Fibroblast of skin of left biceps (primary cell): ENCODE measurements at places on chromosomes 3 and 15.

GRCh38 chr15:62453375-62453774 lies 288.3 kb upstream of the C2CD4B start:
- no peak for DNase-seq

DNA sequence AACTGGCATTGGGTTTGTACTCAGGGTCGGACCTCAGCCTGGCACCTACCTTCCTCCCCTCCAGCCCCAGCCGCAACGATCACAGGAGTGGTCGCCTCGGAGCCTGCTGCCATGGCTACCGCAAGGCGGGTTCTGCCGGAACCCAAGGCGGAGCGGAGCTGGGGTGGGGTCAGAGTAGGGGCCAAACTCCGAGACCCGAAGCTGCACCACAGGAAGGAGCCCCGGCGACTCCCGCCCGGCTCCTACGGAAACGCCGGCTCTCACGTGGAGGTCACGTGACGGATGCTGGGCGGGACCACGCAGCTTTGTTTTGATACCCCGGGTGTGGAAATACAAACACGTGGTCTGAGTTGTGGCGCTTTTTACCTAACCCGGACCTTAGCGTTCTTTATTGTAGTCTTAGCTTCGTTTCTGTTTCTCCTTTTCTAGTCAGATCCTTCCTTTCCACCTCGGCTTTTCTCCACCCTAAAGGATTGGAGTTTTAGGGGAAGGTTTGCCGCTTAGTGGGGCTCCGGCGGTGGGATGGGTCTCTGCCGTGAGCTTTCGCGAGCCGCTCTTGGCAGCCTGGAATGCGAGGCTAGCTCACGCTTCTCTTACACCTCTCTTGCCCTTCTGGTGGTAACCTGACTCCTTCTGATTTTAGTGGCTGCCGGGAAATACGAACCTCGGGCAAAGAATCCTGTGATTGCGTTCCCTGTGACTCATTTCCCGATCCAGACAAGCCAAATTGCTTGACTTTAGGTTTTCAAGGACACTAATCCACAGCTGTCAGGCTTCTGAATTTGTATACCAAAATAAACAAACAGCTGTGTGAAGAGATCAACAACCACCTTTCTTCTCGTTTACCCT lies at the start of gene HSPBAP1:
Gene HSPBAP1, minus strand, starts transcription at position 264 of the 849 bp plus-strand sequence. Its CDS starts 151 bp downstream, at position 113.
- DNase-seq, result peak; percentile 63

DNA sequence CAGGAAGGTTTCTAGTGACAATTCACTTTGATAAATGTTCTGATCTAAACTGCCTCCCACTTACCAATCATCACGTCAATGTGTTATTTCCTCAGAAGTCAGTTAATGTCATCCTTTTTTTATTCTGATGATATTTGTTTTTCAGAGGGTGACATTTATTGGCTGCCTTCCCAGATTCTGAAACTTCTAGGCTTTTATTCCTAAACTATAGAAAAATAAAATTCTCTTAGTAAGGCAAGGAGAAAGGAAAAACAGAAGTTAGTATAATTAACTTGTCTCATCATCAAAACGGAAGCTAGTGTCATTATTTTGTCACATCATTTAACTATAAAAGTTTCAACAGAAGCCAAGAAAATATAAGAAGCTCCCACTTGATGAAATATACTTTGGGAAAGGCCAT lies 100.0 kb upstream of the C3orf80 start:
- DNase-seq, result no peak

DNA sequence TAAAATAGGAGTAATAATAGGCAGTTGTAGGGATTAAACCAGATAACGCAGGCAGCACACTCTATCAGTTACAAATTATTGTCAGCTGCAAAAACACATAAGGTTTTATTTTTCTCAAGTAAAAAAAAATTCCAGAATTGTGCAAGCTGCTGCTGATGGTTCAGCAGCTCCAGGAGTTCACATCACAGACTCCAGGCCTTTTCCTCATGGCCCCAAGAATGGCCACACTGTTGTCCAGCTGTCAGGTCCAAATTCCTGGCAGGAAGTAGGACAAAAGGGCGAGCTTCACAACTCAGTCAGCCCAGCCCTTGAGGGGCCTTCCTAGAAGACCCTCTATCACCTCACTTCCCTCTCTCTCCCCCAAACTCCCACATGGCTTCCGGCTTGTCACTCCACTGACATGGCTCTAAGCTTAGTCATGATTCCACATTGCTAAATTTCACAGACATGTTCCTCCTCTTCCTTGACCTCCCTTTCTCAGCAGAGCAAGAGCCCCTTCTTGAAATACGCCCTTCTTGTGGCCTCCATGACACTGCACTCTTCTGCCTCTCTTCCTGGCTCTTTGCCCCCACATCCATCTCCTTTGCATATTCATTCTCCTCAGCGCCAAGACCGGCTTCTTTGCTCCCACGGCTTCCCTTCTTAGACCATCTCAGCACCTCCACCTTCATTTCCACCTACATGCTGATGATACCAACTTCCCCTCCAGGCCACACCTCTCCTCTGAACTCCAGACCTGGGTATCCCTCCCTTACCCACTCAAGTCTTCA lies 27.4 kb upstream of the FAM174B start:
- DNase-seq, result peak; percentile 64

DNA sequence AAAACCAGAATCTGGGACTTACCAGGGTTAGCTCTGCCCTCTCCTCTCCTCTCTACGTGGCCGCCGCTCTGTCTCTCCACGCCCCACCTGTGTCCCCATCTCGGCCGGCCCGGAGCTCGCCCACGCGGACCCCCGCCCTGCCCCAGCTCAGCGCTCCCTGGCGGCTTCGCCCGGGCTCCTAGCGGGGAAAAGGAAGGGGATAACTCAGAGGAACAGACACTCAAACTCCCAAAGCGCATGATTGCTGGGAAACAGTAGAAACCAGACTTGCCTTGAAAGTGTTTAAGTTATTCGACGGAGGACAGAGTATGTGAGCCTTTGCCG lies 5.4 kb downstream of the ISL2 start:
- DNase-seq, result no peak

DNA sequence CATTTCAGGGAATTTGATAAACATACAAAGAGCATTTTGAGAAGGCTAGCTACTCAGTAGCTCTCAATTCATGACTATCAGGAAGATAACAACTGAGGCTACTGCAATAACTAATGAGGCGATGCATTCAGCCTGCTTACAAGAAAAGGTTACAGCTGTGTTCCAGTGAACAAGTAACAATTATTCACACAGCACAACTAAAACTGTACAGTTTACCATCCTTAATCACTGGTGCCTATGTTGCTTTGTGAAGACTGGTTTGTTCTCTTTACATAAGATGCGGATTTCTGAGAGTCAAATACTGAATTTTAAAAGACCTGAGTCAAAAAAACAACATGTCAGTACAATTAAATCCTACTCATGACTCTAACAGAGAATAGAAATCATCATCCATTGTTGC lies 526.3 kb downstream of the OTOL1 start:
- no peak for DNase-seq

- no peak for DNase-seq
Observed at GRCh38 chr3:48456456-48456855, 9.9 kb downstream of the ATRIP start.

- peak; percentile 78 for DNase-seq
Observed at GRCh38 chr3:88149509-88150362, at the start of gene C3orf38. TSS of gene C3orf38 (plus strand) at chr3:88149959. CDS start at chr3:88150053, 94 bp downstream.

GRCh38 chr15:94056314-94056713 lies 175.0 kb upstream of the MCTP2 start:
- no peak for DNase-seq

DNA sequence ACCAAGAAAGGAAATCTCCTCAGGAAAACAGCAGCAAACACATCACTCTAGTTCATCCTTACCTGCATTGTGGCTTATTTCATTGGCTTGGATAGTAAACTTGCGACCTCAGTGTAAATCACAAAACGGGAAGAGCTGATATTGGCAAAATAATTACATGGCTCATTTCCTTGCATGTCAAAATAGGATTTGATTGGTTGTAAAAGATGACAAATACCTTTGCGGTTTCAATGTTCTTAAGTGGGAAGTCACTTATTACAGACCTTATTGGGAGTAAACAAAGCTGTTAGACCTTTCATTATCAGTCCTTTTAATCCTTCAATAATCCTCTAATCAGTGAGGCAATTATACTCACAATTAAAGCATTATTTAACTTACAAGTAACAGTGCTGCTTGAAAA lies 590.6 kb downstream of the MAGI1 start:
- DNase-seq, result no peak

DNA sequence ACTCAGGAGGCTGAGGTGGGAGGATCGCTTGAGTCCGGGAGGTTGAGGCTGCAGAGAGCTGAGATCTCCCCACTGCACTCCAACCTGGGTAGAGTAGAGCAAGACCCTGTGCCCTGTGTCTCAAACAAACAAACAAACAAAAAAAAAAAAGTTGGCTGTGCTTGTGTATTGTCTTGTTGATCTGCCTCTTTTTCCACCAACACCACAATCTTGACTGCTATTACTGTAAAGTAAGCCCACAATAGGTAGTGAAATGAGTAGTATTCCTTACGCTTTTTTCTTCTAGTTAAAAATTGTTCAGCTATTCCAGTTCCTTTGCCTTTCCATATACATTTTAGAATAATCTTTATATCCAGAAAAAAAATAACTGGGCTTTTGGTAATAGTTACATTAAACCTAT lies 35.5 kb downstream of the PTH1R start:
- DNase-seq, result no peak

GRCh38 chr15:60006203-60006862 lies 2.2 kb downstream of the FOXB1 start:
- no peak for DNase-seq

DNA sequence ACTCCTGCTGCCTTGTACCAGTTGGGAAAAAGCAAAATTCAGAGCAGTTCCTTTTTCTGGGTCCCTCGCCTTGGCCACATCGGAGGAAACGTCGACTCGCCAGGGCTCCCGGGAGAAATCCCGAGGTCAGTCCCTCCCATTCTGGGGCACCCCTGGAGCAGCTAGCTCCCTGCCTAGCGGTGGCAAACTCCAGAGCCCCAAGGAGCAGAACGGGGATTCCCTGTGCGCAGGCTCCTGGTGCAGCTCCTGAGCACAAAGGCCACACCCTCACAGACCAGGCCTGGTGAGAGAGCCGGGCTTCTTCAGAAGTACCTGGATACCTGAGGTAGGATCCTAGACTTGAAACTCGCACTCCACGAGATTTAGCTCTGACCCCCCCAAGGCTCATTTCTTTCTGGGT lies 2.6 kb downstream of the LRRC3B start:
- no peak for DNase-seq

DNA sequence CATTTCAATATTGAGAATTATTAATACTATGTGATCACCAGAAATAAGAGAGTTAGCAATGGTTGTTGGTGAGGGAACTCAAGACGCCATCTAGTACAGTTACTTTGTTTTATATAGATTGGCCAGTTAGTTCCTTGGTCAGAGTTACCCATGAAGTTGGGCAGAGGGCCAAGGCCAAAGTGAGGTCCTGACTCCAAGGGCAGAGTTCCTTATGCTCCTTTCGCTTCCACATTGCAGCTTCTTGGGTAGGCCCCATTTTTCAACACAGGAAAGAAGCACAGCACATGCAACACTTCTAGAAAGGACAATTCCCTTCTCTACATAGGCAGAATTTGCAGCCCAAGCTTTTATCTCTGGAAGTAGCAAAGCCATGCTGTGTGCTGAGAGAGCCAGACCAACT lies 178.6 kb downstream of the KCNAB1 start:
- DNase-seq, result no peak

DNA sequence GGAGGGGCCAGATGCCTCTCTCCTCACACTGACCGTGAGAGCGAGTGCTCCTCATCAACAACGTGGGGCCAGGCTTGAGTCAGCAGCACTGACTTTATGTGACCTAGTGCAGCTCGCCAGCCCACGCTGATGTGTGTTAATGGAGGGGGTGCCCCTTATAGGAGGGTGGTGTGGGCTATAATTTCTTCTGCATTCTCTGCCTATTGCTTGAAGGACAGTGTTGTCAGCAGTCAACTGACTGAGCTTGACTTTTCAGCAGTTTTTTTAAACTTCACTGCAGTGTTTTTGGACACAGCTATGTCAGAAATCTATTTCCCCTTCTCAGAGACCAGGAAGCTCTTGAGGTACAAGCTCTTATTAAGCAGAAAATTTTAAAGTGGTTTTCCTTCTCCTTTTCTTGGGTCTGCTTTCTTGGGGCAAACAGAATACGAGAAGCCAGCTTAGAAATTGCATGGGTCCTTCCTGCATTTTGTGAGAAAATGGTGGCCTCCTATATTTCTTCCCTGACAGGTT lies 304.8 kb upstream of the CTDSPL start:
- DNase-seq, result no peak

DNA sequence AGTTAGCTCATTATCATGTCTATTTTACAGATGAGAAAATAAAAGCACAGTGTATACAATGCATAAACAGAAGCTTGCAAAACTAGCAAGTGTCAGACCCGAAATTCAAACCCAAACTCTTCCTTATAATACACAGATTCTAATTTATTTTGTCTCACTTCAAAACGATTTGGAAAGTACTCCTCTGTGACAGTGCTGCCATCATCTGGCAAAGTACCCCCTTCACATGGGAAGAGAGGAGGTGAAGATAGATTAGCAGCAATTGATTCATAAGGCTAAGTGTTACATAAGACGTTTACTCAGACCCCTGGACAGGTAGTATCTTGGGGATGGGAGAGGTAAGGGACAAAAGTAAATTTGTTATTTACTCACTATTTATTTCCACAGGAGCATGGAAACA lies 744.0 kb upstream of the SGO1 start:
- no peak for DNase-seq

GRCh38 chr3:118116991-118117390 lies 917.7 kb downstream of the IGSF11 start:
- DNase-seq, result no peak

DNA sequence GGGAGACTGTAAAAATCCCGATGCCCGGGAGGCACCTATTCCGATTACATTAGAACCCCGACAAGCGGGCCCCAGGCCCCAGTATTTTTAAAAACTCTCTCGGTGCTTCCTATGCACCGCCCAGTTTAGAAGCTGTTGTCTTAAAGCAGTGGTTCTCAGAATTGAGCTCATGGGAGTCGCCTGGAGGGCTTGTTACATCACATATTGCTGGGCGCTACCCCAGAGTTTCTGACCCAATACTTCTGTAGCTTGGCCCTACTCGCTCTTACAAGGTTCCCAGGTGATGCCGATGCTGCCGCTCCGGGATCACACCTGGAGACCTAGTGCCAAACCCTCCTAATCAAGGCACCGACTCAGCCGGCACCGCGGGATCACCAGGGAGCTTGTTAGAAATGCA lies 35.2 kb downstream of the CPN2 start:
- DNase-seq, result no peak

DNA sequence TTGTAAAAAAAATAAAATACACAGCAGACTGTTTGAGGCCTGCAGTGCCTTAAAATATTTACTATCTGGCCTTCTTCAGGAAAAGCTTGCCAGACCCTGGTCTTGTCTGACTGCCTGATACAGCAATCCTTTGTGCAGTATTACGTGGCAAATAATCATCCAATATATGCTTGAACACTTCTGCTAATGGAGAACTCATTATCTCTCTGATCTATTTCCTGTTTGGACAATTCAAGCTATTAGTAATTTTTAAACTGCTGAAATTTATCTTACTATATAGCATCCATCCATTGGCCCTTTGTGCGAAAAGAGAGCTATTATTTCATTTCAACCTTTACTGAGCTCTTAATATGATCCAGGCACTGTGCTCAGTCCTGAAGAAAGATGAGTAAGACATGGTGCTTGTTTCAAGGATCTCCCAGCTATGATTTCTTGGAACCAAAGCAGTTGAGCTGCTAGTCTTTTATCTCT lies 15.9 kb downstream of the ATG7 start:
- DNase-seq, result no peak

GRCh38 chr15:39907216-39907615 lies 12.8 kb downstream of the GPR176 start:
- DNase-seq, result no peak

GRCh38 chr3:185931777-185932612 lies 5.8 kb downstream of the TRA2B start:
- DNase-seq, result no peak
